Amniotic stem cell (primary cell): ENCODE measurements at places on chromosomes 5 and 9.

DNA sequence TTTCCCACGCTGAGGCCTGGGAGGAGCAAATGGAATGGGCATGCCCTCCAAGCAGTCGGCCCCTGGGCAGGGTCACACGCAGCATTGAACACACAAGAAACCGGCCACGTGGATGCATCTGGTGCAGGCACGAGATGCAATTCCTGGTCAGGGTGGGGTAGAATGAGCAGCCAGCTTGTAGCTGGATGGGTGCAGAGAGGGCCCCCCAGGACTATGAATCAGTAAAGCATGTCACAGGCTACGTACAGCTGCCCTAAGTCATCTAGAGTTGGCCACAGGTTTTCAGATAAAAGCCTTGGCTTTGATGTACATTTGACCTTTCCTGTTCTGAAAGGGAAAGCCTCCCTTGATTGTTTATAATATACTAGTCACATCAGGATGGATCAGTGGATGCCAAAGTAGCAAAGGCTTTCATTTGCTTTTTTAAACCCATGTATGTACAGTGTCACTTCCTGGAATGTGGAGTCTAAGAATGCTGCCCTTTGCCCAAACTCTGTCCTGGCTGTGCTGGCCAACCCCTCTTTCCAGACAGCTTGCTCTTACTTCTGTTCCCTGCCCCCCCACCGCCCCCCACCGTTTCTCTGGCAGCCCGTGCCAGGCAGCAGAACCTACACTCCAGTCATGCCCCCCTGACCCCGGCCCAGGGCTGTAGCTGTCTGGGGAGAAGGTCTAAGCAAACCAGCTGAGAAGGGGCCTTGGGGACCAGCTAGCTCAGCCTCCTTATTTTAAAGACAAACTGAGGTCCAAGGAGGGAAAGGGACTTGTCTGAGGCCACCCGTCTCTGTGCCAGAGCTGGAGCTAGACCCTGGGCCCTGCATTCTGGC is 169.2 kb downstream of the HSPA4 start:
- no peak for DNase-seq

- no peak for DNase-seq
These were observed 207.9 kb upstream of the OTULINL start for GRCh38 chr5:14373685-14374084.

DNA sequence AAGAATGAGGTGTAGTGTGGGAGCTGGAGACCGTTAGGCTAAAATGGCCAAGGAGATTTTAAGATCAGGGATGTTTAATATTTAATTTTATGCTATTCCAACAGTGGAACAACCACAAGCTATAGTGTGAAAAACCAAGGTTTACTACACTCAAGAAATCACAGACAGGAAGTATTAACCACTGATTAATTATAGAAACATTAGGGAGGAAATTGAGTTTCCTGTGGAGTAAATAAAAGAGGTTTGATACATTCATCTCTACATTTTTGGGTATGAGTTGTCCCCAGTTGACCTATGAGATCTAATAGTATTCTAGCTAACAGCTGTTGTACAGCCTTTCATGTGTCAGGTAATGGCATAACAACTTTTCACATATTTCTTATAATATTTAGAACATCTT is 103.7 kb upstream of the MPDZ start:
- no peak for DNase-seq

- no peak for DNase-seq
These were observed 6.7 kb downstream of the OR1K1 start for GRCh38 chr9:122806661-122807060.

GRCh38 chr5:94746731-94747124 is 128.3 kb downstream of the SLF1 start:
- no peak for DNase-seq

DNA sequence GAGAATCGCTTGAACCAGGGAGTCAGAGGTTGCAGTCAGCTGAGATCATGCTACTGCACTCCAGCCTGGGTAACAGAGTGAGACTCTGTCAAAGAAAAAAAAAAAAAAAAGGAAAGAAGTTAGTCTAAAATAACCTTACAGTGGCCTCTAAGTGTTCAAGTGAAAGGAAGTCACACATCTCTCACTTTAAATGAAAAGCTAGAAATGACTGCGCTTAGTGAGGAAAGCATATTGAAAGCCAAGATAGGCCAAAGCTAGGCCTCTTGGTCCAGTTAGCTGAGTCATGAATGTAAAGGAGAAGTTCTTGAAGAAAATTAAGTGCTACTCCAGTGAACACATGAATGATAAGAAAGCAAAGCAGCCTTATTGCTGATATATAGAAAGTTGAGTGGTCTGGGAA is 38.1 kb downstream of the ITGA1 start:
- DNase-seq = no peak

DNA sequence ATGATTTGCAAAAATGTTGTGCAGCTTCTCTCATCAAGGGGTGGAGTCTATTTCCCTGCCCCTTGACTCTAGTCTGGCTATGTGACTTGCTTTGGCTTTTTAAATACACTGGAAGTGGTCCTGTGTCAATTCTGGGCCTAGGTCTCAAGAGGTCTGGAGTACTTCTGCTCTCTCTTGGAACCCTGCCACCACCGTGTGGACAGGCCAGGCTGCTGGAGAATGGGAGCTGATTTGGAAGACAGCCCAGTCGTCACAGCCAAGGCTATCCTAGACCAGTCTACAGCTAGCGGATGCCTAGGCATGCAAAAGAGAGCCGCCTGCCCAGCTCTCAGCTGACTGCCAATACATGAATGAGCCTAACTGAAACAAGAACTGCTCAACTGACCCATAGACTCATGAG is 56.7 kb upstream of the CLINT1 start:
- no peak for DNase-seq

DNA sequence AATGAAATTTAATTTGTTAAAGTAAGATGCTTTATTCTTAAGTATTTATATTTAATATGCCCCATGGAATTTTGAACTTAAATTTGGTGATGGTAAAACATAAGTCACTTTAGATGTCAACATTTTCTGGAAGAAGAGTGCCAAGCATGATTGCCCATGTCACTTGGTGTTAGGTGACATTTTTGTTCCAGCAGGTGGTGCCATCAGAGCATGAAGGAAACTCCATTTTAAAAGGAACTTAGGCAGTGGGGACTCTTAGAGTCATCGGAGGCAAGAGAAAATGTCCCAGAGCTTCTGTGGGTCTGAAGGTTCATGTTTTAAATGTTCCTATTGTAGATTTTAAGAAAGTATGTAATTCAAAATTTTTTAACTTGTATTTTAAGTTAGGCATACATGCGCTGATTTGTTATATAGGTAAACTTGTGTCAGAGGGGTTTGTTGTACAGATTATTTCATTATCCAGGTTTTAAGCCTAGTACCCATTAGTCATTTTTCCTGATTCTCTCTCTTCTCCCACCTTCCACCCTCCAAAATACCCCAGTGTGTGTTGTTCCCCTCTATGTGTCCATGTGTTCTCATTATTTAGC is 789.3 kb downstream of the SEMA5A start:
- peak; percentile 26 for DNase-seq

DNA sequence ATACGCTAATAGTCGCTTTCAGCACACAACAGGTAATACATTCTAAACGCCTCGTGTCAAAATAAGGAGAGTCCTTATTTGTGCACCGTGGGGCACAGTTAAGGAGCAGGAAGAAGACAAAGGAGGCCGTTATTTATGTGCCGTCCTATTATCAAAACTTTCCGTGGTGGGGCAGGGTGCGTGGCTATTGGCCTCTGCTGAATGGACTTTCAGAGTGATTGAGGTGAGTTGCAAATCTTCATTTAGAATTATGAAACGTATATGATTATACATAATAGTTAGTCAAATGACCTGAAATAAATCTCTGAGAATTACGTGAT is 833 bp downstream of the C5orf24 start:
- DNase-seq = no peak

DNA sequence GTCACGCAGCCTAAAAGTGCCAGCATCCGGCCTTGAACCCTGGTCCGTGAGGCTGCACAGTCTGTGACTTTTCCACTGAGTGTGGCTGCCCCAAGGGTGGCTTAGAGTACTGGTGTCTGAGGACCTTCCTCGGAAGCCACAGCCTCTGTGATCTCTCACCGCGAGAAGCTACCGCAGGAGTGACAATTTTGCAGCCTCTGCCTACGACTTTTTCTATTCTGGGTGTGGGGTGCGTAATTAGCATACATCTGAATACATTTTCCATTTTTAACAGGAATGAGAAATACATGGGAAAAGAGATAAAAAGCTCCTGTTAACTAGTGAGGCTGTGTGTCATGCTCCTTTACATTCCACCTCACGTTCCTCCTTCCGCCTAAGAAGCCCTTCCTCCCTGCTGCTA is 48.3 kb upstream of the HRH2 start:
- DNase-seq = no peak

GRCh38 chr5:78647351-78647818 is 1.2 kb downstream of the LHFPL2 start:
- no peak for DNase-seq

GRCh38 chr9:109421026-109421970 is 76.8 kb downstream of the PTPN3 start:
- DNase-seq = no peak

DNA sequence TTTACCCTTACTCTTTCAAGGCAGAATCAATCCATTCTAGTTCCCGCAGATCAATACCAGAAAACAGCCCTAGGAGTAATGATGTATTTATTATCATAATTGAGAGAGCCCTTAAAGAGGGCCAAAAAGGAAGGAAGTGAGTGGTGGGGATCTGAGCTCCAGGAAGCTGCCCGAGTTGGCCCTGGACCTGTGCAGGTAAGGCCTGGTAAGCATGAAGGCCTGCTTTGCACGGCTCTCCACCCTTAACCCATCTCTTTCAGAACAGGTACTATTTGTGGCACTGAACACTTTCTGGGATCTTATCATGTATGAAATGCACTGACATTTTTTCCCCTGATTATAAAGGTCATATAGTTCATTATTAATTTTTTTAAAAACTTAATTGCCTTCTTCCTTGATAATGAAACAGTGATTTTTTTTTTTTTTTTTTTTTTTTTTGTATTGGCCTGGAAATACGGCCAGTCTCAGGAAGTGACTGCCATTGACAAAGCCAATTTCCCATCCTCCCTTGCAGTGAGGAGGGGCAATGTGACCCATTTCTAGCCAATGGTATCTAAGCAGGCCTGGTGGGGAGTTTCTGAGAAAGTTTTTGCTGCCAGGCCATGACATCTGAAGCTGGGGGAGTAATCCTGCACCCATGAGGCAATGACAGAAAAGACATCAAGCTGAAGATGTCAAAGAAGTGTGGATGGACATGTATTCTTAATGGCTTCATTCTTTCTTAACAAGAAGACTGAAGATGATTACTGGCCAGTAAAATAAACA is 6.3 kb upstream of the MVB12B start:
- DNase-seq = no peak

DNA sequence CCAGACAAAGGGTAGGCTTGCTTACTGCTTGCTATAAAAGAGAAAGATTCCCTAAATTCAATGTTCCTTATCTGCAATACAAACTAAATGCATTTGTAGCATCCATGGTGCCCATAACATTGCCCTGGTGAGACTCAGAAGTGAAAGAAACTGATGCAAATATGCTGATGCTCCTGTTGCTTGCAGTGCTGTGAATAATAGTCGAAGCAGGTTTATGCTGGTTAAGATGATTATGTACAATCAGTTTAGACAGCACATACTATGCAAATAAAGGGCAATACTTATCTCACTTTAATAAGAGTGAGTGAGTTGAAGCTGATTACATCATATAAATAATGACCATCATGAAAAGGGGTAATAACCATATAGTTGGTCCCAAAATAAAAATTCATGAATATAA is 215.5 kb downstream of the SNCAIP start:
- DNase-seq = no peak

DNA sequence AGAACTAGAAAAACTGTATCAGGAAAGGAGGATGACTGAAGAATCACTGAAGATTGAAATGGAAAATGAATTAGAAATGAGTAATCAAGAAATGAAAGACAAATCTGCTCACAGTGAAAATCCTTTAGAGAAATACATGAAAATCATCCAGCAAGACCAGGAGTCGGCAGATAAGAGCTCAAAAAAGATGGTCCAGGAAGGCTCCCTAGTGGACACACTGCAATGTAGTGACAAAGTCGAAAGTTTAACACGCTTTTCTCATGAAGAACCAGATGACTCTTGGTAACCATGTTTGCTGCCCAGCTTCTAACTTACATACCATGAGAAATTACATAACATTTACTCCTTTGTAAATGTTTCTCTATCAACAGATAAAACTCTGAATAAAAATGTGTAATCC is 37.1 kb downstream of the CPLANE1 start:
- DNase-seq = no peak

GRCh38 chr5:78221964-78222451 is 72.5 kb downstream of the AP3B1 start:
- DNase-seq = no peak
